BJ (cell line): ENCODE measurements at places on chromosomes 12 and 14. TPM values are rescaled to one million over a fixed set of nuclear protein-coding genes. Genes with fewer than 3 reads are reported as not detected.

GRCh38 chr12:2970744-2971143 is 11.5 kb downstream of the TEAD4 start:
- no peak for DNase-seq

GRCh38 chr14:76228138-76228537 is 76.4 kb downstream of the GPATCH2L start:
- no peak for DNase-seq

DNA sequence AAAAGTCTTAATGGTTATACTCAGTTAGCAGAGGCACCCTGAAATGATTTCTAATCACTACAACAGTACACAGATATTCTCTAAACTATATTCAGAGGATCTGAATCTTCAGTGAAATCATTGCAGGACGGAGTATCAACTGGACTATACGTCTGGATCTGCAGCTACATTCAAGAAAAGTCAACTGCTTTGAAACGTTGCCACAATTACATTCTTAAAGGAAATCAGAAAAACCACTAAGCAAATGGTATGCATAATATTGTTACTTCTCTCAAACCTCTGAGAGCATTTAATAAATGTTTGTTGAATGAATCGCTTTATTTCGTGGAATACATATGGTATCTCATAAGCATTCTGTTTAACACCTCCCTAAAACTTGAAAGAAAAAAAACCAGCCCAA is 67.4 kb downstream of the MED13L start:
- DNase-seq, result no peak

DNA sequence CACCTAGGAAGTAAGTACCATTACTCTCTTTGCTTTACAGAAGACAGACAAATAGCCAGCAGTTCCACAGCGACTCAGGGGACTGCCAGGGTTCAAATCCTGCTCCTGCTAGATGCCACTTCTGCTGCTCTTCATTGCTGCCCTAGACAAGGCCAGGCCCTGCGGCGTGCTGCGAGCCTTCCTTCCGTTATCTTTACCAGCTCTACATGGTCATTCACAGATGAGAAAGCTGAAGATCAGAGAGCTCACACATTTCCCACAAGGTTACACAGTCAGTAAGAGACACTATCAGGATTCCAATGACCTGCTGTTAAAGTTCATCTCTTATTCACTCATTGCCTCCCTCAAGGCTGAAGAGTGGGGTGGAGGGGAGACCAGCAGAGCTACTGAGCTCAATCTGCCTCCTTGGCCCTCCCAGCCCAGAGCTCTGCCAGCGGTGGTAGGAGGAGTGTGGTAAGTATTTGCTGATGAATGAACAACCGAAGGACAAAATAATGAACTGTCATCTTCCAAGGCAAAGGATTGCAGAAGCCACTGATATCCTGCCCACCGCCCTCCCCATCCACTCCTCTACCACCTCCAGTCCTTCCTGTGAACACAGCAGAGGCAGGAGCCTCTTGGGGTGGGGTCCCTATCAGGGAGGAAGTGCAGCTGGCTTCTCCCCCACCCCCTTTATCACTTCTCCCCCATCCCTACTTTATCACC is 14.6 kb upstream of the HDAC7 start:
- DNase-seq, result no peak

The CLEC4C gene
- not detected in 2 replicates for polyA plus RNA-seq

GRCh38 chr12:91109148-91109564 is 2.1 kb downstream of the LUM start:
- peak; percentile 58 for DNase-seq

The NEUROD4 gene
- not detected in 2 replicates for polyA plus RNA-seq

- no peak for DNase-seq
Measured at GRCh38 chr14:104112609-104113571, 25.5 kb upstream of the KIF26A start.

DNA sequence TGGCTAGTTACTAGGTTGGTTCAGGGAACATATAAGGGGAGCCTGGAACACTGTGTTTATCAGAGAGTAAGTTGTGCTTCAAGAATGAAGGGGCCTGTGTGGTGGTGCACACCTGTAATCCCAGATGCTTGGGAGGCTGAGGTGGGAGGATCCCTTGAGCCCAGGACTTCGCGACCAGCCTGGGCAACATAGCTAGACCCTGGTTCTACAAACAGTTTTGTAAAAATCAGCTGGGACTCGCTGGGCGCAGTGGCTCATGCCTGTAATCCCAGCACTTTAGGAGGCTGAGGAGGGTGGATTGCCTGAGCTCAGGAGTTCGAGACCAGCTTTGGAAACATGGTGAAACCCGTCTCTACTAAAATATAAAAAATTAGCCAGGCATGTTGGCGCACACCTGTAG is 42.1 kb upstream of the GPR132 start:
- DNase-seq, result no peak

The LPAR5 gene
- 0.05 TPM in 1 of 2 replicates, not detected in the other for polyA plus RNA-seq

DNA sequence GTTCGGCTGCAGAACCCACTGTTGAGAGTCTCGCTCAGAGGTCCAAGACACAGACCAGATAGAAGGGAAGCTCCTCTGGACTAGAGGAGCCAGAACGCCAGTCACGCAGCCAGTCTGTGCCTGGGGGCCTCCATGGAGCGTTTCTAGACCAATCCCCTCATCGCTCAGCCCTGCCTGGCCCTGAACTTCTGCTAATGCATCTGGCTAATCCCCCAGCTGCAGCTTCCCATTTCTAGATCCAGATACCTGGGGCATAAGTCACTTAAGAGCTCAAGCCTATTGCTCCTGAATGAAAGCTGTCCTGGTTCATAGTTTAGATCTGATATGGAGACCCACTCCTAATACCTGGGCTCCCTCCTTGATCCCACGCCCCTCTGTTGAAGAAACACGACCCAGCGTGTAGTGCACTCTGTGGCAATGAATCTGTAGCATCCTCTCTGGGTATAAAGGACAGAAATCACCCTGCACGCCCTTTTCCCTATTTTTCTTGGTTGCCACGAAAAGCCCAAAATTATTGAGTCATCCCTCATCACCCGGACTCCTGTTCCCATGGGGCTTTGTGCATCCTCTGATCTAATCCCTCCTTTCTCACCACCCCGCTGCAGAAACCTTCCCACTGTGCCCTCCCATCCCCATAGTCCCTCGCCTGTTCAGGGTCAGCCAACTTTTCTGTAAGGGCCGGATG is 341.6 kb upstream of the FKBP4 start:
- DNase-seq, result no peak

DNA sequence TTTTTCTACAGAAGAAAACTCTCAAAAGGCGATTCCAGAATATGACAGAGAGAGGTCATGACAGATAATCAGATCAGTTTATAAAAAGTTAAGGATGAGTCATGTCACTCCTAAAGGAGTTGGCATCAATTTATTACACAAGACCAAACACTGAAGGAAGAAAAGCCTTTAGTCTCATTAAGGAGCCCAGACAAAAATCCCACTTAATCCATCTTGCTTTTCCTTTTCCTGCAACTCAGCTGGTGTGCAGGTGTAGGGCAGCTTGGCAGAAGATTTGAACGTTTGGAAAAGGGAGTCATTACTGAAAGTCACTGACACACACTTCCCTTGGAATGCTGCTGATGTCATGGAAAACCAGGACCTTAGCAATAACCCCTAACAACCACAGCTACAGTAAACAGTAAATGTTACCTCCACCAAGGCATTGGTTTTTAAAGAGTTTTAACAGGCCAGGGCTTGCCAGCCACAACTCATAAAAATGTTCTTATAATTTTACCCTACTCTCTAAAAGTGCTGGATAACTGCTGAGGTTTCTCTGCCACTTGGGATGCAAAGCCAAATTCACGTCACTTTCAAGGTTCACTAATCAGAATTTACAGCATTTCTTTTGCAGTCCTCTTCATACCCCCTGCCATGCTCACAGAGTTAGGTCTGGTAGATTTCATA is 320.6 kb downstream of the RAD51B start:
- peak; percentile 99 for DNase-seq

The BEST3 gene
- polyA plus RNA-seq, result not detected in 2 replicates

GRCh38 chr14:91009501-91010152 is 50.8 kb downstream of the RPS6KA5 start:
- no peak for DNase-seq

The ZNF384 gene
- polyA plus RNA-seq, result 38.8 and 57.0 TPM in 2 replicates

DNA sequence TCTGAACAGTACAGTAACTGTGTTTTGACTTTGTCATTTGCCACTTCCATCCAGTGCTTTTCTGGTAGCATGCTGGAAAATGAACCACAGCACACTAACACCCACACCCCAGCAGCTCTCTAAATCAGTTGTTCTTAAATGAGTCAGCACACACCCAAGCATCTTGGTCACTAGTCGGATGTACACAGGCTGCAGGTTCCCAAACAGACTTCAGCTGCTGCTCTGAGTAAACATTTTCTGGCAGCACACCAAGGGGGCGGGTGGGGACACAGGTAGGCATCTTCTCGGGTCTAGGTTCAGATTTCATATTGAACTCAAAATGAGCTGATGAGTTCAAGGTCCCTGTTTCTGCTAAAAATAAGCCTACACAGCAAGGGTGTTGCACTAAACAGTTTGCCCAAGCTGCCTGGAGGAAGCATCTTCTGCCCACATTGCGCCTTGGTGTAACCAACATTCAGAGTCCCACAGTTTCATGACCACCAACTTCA is 39.8 kb downstream of the IFNG start:
- DNase-seq, result no peak

GRCh38 chr14:50594577-50595316 is 34.8 kb downstream of the ATL1 start:
- DNase-seq, result no peak

DNA sequence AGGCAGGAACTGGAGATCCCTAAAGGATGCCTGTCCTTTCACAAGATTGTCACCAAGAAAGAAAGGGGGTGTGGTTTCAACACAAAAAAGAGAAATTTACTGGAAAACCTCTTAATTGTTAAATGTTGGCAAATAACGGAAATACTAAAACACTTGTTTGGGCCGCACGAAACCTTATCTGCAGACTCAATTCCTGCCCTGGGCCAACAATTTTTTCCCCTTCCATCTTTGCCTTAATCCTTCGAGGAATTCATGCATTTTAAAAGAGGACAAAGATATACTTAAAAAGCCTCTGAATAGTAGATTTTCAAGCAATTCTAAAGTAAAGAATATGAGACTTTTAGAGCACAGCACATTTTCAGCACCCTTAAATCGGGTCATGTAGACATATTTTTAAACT is 366.2 kb downstream of the DUSP6 start:
- no peak for DNase-seq

- DNase-seq, result no peak
Measured at GRCh38 chr12:19988001-19988400, 380.3 kb upstream of the PDE3A start.

The REP15 gene
- 0.63 and 1.0 TPM in 2 replicates for polyA plus RNA-seq

DNA sequence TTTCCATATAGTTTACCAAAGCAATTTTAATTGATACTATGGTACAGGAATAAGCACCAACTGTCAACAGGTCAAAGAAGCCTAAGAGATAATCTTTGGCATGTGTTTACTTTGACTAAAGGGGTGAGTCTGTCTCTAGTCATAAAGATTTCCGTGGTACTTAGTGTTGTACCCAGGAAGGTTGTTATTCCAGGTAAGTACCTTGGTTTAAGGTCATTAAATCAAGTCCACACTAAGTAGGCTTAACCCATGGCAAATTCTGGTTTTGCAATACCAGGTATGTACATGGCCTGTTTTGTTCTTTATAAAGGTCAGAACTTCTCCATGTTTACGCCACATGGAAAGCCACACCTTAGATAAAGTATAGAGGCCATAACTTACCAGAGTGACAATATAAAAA is 10.0 kb downstream of the MAX start:
- no peak for DNase-seq

DNA sequence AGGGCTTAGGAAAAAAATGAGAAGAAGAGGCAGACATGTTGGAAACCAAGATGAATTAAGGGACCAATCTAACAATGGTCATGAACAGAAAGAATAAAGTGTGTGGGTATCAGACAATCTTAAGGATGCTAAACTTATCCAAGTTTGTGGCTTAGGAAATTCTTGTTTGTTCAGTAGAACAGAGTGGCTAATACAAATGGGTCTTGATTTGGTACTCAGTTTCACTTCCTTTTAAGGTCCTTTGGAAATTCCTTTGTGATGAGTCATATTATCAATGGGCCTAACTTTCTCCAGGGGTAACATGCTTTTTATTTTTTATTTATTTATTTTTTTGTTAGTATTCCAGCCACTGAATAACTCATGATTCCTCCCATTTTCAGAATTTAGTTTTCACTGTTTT is 1154.7 kb upstream of the FLRT2 start:
- DNase-seq, result no peak

GRCh38 chr14:59132796-59133494 is 55.5 kb upstream of the DAAM1 start:
- DNase-seq, result no peak

The C12orf50 gene
- polyA plus RNA-seq, result not detected in 2 replicates

GRCh38 chr14:56004786-56005185 is 113.4 kb upstream of the PELI2 start:
- DNase-seq, result peak; percentile 24

DNA sequence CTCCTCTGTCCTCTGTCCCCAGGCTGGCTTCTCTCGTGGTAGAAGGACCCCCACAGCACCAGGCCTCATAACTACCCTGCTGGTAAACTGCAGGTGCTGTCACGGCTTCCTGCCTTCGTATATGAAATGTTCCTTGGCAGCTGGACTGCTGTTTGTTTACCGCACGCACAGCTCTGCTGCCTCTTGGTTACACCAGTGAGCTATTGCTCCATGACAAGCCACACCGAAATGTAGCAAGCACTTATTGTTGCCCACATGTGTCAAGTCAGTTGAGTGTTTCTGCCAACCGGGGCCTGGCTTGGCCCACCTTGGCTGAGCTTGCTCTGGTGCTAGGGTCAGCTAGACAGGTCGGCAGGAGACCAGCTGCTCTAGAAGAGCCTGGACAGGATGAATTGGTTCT is 21.7 kb upstream of the TCL1B start:
- DNase-seq, result no peak

DNA sequence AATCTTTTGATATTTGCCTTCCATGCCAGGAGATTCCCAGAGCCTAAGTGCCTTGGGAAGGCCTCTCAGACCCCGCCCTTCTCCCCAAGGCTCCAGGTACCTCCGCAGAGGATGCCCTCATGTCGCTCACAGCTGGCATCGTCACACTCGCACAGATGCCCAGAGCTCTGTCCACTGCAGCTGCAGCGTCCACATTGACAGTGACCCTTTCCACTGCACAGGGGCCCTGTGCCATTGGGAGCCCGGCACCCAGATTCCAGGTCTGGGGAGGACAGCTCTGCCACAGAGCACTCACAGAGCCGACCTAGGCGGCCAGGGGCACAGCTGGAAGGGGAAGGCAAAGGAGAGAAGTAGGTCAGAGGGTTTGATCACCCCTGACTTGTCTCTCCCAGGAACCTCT is 12.3 kb upstream of the CSAD start:
- no peak for DNase-seq

DNA sequence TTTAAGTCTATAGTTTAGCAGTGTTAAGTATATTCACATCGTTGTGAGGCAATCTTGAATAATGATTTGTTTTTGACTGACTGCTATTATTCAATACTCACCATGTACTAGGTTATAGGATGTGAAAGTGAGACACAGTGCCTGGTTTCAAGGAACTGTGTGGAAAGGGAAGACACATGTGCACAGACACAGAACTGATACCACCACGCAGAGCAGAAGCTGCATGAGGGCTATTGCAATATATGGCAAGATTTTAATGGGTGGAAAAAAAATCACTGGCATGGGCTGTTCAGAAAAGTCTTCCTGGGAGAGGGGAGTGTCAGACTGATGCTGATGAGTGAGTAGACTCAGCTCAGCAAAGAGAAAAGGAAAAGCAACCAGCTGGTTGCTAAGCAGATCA is 10.4 kb downstream of the SLC7A8 start:
- DNase-seq, result no peak
